ENCODE measurements at places on chromosomes 6 and 20.

DNA sequence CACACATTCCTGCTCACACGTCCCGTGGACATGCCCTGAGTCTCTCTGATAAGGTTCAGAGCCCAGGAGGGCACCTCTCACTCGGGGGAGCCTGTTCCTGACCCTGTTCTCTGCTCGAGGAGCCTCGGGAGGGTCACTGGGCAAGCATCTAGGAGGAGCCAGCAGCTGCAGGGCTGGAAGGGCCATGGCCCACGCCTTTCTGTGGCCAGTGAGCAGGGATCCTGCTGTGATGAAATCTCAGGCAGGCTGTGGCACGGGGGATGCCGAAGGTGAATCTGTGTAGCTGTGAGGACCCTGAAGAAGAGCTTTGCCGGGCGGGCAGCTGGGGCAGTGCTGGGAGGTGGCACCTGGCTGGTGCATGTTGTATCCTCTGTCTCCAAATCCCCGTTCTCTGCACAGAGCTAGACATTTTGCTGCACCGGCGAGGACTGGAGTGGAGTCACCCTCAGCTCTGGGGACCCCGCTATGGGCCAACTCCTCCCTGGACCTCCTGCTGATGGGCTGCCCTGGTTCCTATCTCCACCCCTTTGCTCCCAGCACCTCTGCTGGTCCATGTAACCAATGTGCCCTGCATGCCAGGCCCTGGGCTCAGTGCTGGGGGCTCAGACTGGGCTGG, 7.1 kb upstream of the NPBWR2 start:
- DNase-seq: no peak

GRCh38 chr6:125843593-125843992, 52.8 kb downstream of the NCOA7 start:
- DNase-seq: no peak

- DNase-seq: no peak
Measured at GRCh38 chr6:3585320-3585935, 128.6 kb upstream of the SLC22A23 start.

- no peak for DNase-seq
Measured at GRCh38 chr20:26205350-26205749, 508.7 kb upstream of the ZNF337 start.

- DNase-seq: no peak
Measured at GRCh38 chr6:108648191-108648590, 87.5 kb downstream of the FOXO3 start.

DNA sequence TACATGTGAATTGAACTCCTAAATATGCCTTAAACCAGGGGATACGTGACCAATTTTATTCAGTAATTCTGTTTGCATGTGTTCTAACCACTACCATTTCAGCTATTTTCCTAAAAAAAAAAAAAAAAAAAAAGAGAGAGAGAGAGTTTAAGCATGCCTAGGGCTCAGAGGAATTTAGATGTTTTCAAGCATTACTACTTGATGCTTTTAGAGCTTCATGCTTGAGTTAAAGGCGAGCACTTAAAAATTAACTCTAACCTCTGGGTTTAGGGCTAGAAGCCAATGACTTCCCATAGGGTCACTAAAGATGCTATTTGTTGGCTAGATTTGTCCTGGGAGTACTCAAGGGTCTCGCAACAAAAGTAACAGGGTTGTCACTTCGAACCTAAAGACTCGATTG, 217.7 kb downstream of the ATXN1 start:
- no peak for DNase-seq

GRCh38 chr6:112231594-112232060, 22.7 kb downstream of the LAMA4 start:
- no peak for DNase-seq

DNA sequence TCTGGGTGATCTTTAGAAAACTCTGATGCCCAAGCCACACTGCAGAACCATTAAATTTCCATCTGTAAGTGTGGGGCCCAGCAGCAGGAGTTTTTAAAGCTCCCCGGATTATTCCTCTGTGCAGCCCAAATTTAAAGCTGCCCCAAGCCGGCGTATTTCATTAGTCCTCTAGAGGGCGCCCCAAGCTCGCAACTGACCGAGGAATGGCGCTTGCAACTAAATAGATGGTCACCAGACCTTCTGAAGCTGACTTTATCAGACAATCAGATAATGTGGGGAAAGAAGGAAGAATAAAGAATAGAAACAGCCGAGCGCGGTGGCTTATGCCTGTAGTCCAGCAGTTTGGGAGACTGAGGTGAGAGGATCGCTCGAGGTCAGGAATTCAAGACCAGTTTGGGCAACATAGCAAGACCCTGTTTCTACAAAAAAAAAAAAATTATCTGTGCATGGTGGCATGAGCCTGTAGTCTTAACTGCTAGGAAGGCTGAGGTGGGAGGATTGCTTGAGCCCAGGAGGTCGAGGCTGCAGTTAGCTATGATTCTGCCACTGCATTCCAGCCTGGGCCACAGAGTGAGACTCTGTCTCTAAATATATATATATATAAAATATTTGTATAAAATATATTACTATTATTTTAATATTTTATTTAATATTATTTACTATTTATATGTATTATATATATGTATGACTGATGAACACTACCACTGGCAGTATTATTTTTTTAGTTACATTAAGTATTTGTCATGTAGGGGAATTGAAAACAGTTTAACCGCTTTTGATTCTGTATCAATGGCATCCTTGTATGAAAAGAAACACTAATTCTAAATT, 56.0 kb downstream of the OTOR start:
- peak; percentile 9 for DNase-seq

GRCh38 chr6:48243071-48243470, 132.1 kb upstream of the PTCHD4 start:
- no peak for DNase-seq

- DNase-seq: no peak
Measured at GRCh38 chr6:146297815-146298214, 245.8 kb upstream of the RAB32 start.

- no peak for DNase-seq
Measured at GRCh38 chr20:48326868-48327267, 500.9 kb downstream of the PREX1 start.

DNA sequence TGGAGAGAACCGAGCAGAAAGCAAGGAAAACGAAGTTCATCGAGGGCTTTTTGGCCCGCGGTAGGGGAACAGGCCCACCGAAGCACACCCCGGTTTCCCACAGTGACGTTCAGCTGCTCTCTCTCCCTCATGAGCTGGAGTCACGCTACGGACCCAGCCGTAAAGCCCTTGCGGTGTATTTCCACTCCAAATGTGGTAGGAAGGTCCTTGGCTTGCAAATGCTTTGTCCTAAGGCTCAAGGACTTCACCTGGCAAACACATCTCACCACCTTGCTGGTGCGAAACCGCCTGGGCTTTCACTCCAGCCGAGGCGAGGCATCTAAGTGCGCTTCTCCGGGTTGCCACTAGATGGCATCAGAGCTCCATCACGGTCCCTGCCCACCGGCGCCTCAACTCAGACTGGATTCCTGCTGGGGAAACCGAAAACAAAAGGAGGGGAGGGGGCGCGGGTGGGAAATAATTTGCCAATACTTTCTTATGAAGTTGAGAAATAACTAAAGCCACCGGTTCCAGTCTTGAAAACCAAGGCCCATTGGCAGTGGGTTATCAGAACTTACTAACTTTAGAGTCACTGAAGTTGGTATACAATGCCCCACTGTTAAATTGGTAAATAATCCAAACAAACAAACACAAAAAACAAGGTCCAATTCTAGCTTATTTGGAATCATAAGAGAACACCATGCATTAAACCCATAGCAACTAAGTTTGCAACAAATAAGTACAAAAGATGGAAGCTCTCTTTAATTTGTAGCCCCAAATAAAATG, 13.4 kb upstream of the FOXC1 start:
- peak; percentile 76 for DNase-seq

DNA sequence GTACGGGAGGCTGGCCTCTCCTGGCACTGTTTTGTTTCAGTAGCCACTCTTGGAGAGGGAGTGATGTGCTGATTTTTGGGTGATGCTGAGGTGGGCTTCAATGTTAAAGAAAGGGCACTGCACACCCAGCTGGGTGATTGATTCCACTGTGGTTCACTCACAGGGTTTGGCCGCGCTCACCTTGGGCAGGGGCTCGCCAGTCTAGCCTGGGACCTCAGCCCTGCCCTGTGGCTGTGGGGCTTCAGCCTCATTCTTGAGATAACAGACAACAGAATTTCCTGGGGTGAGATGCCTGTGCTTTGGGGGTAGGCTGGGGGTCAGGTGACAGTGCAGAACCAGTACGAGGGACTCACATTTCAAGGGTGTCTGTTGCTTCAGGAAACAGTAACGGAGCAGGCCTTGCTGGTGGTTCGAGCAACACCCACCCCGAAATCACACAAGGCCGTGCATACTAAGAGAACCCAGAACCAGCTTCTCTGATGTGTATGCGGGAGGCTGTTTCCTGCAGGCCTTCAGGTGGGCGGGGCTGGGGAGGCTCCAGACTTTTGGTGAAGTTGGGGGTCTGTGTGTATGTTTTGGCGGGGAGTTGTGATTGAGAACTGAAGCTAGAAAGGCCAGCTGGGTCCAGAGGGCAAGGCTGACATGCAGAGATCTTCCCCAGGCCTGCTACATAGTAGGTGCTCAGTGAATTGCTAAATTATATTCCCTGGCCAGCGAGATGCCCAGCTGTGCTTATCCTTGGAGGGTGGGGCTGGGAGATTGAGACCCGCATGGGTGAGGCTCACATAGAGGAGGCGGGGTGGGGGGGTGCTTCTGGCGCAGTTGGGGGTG, 154.2 kb upstream of the RNF24 start:
- DNase-seq: no peak

DNA sequence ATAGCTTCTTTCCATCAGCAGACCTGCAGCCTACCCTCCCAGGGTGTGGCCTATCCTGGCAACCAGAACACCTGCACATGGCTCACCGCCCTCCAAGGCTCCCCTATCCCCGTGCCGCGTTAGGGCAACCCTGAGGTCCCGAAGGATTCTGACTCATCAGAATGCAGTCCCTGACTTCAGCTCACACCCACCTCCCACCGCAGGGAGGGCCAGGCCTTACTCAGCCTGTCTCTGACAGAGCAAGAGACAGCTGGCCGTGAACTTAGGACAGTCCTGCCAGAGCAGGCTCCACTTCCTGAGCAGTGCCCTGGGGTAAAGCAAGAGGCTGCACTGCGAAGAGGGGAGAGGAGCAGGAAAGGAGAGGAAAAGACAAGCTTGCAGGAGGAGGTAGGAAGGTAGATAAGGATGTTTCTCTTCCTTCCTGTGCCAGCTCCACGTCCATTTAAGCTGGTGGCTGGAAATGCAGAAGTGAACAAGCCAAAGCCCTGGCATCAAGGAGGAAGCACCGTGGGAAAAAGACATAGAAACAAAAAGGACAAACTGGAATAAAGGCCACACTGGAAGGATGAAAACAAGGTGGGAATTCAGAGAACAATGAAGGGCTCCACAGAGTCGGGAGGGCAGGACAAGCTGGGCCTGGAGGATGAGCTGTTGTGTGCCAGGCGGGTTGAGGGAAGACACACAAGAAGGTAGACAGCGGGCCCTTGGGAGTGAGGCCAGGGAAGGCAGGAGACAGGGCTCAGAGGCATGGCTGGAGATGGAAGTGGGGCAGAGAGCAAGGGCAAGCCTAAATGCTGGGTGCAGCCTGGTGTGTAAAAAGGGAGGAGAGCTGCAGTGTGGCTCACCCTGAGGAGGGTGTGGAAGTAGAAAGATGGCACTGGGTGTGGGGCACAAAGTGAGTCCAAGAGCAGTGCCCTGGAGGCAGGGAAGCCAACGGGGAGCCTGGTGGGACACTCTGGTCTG, 102.7 kb downstream of the SLC23A2 start:
- no peak for DNase-seq

- no peak for DNase-seq
Measured at GRCh38 chr6:33144373-33144772, 47.9 kb downstream of the COL11A2 start.

- DNase-seq: no peak
Measured at GRCh38 chr20:62959998-62960436, 7.5 kb downstream of the SLC17A9 start.

DNA sequence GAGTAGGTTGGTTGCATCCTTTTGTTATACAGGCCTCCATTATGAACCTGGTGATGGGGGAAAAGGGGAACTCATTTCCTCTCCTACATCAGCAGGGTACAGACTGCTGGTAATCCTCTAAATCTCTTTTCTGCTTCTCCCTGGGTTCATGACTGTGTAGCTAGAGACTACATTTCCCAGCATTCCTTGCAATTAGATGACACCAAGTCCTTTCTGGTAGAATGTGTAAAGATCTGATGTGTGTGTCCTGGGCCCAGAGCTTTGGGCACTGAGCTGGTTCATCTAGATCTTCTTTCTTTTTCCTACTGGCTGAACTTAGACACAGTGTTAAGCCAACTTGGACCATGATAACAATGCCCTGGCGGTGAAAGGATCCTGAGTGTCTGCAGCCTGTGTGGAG, 104.7 kb upstream of the IFNGR1 start:
- DNase-seq: no peak

DNA sequence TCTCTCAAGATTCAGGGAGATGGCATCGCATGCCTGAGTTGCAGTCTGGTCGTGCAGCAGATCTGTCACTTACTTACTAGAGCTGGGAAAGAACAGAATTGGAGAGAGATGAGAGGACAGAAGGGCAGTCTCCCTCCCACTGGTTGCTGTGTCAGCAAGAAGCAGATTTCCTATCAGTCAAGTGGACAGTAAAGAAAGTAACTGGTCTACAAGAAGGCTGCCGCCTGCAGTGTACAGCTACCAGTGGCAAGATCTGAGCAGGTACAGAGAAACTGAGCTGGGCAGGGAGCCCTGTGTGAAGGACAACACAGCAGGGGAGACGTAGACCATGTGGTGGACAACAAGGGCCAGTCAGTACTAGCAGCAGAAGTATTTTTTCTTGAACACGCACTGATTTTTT, 49.5 kb upstream of the PCSK2 start:
- DNase-seq: no peak

GRCh38 chr6:158737710-158738615, 81.2 kb downstream of the EZR start:
- no peak for DNase-seq

DNA sequence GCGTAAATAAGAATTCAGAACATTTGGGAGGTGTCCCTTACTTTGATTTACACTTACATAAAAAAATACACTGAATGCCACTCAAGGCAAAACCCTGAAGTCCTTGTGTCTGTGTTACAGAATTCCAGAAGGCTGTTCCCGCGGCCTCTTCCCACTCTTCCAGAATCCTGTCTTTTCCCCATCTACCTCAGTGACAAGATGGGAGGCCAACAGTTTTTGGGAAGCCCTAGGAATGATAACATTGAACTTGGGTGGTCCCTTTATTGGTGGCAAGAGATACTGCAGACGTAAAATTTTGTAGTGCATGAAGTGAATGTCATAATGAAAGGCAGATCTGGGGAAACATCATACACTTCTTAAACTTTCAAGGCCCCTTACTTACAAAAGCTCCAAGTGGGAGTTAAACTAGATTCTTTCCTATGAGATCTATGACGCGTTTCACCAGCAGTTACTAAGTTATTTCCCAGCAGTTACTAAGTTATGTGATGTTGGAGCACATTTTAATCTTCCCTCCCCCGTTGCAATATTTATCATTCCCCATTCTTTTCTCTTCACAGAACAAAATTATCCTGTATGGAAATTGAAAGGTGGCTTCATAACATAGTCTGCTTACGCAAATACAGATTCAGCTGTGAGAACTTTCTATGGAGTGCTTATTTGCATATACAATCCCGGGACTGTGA, 79.5 kb downstream of the BCAS1 start:
- DNase-seq: no peak

- DNase-seq: no peak
Measured at GRCh38 chr20:38762174-38762573, 13.9 kb downstream of the ACTR5 start.
